ENCODE measurements at places on chromosomes 4 and X.

- DNase-seq, result no peak
These were observed 41.0 kb downstream of the FNIP2 start for GRCh38 chr4:158809611-158810486.

- no peak for DNase-seq
These were observed 206.6 kb downstream of the SPRY1 start for GRCh38 chr4:123603165-123603564.

- DNase-seq, result no peak
These were observed 60.8 kb upstream of the TBC1D9 start for GRCh38 chr4:140816806-140817510.

GRCh38 chr4:1571165-1572009 is 112.7 kb downstream of the FAM53A start:
- DNase-seq, result no peak

DNA sequence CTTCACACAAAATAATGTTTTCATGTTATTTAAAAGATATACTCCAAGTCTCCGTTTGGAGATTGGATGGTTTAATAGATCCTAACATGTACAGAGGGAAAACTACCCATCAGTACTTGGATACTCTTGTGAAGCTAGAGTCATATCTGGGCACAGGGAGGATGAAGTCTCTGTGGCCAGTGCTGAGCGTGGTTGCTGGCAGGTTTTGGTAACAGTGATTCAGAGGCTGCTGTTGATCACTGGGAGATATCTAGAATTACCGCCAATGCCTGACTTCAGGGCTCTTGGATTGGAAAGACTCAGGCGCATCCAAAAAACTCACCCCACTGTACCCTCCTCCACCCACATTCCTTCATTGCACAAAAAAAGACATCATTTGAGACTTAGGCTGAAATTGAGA is 107.2 kb upstream of the PGRMC2 start:
- no peak for DNase-seq

DNA sequence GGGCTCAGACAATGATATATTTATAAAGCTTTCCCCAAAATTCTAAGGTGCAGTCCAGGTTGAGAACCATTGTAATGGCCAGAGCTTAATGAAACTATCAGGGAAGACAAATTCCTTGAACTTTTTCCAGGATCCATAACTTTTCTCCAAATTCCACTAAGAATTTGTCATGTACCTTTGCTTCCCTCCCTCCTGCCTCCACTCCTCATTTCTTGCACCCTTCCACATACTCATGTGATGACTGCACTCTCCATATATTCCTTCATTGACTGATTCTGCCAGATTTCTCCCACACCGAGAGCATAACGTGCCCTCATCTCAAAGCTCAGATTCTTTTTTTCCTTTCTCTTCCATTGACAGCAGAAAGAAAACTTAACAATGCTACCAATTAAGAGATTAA is 20.9 kb upstream of the AMELX start:
- DNase-seq, result no peak

- no peak for DNase-seq
These were observed 622.9 kb downstream of the PCDH7 start for GRCh38 chr4:31343061-31343460.

GRCh38 chrX:39688576-39689375 is 409.0 kb downstream of the BCOR start:
- DNase-seq, result no peak

DNA sequence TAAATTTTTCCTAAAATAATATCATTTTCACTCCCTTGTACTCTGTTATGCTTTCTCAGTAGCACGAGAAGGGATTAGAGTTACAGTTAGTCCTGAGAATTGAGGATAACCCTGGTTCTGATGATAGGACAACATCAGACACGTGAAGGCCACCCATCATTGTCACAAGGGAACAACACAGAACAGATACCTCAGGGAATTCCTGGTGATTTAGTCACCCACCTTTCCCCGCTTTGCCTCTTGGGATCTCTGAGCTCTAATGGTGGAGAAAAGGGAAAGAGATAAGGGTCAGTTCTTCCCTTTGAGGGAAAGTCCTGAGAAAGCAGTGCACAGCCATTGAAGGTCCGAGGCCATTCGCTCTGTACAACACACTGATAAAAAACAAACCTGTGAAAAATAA is 112.3 kb upstream of the GALNT7 start:
- DNase-seq, result no peak

- no peak for DNase-seq
These were observed 46.1 kb upstream of the CENPE start for GRCh38 chr4:103244251-103244650.

DNA sequence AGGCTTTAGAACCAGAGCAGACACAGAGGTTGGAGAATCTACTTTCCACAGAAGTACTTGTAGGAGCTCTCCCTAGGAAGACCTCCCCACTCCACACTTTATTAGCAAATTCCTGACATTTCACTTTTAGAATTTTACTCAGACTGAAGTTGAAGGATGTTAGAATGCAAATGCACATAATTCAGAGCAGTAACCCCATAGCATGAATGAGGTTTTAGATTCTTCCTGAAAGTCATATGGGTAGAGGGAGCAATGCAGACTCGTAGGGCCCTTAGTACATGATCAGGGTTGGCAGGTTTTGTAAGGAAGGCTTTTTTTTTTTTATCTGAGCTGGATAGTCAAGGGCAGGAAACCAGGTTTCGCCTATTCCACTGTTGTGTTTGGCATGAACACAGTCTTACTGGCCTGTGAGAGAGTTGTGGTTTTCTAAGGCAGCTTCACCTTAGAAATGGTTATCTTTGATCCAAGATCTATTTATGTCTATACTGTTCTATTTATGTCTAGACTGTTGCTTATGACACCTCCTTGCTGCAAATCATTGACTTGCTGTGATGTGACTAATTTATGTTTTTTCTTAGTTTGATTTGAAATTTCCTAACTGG is 48.9 kb downstream of the SPATA18 start:
- no peak for DNase-seq

- DNase-seq, result no peak
These were observed 114.6 kb upstream of the ADGRL3 start for GRCh38 chr4:61085534-61085933.

GRCh38 chr4:46994007-46994405 is 625 bp upstream of the GABRA4 start:
- no peak for DNase-seq

DNA sequence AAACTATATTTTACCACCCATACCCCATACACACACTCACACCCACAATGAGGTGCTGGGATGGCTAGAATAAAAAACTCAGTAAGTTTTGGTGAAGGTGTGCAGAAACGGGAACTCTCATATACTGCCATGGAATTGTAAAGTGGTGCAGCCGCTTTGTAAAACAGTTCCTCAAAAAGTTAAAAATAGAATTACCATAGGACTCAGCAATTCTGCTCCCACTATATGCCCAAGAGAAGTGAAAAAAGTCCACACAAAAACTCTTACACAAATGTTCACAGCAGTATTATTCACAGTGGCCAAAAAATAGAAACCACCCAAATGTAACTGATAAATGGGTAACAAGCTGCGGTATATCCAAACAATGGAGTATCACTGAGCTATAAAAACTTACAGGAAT is 6.5 kb downstream of the CENPU start:
- no peak for DNase-seq

GRCh38 chrX:71870208-71871098 is 40.2 kb upstream of the NHSL2 start:
- DNase-seq, result peak; percentile 14

DNA sequence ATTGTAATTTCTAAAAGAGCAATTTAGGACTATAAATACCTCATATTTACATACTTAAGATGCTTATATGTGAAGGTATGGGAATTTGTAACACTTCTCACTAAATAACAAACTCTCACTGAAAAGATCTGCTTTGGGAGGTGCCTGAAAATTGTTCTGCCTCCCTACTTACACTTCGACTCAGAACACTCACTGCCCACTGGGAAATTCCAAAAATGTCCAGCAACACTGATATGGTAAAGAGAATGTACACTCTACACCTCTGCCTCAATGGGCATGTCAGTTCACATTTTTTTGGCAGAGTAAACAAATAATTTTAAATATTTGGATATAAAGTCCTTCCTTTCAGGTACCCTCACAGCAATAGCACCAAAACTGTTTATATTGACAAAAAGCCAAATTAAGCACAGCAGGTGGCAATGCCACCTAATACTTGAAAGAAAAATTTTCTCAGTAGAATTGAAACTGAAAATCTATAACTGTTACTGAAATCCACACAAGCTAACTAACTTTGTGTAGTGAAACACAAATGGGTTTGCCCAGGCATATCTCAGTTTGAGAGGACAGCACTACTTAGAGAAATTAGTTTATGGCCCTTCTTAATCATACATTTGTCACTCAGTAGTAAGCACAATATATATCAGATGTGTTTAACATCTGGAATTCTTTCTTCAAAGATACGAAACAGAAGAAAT is 67.1 kb downstream of the PRDM5 start:
- DNase-seq, result no peak

DNA sequence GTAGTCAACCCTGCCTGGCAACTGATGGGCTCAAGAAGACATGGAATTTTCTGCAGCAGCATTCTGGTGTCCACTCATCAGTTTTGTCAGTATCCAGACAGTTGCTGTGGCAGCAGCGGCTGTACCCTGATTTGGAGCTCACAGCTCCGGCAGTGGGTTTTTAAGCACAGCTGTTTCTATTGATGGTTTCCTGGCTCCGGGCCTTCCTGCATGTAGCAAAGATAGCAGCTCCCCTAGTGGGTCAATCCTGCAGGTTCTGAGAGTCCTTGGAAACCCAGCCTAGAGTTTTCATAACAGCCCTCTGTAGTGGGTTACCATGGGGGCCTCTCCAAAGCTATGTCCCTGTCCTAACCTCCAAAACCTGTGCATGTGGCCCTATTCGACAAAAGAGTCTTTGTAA is 84.0 kb upstream of the ATP6AP2 start:
- DNase-seq, result no peak

DNA sequence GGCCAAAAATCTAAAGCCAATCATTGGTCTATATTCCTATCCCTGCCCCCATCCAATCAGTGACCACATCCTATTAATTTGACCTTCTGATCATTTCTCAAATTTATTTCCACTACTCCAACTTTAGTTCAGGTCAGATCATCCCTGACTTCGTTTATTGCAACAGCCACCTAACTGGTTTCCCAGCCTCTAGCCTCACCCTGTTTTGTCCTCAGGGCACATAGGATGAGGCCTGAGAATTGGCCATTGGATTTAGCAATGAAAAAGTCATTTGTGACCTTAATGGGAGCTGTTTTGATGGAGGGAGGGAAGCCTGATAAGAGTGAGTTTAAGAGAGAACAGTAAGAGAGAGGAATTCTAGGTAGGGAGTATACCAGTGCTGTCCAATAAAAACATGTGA is 155.0 kb downstream of the AMMECR1 start:
- DNase-seq, result no peak

- no peak for DNase-seq
These were observed 13.9 kb downstream of the SLC2A9 start for GRCh38 chr4:10007436-10007740.
